Suppressor macrophage treated with lipopolysaccharide for 1 hour (primary cell): ENCODE measurements at places on chromosomes 11 and 22.
A peak's percentile ranks its signal among the peaks of the same experiment; 100 is the strongest.

GRCh38 chr11:131867457-131868257 lies 497.2 kb downstream of the NTM start:
- peak; percentile 81 for DNase-seq

GRCh38 chr22:43529934-43530333 lies 118.1 kb downstream of the MPPED1 start:
- DNase-seq = no peak

DNA sequence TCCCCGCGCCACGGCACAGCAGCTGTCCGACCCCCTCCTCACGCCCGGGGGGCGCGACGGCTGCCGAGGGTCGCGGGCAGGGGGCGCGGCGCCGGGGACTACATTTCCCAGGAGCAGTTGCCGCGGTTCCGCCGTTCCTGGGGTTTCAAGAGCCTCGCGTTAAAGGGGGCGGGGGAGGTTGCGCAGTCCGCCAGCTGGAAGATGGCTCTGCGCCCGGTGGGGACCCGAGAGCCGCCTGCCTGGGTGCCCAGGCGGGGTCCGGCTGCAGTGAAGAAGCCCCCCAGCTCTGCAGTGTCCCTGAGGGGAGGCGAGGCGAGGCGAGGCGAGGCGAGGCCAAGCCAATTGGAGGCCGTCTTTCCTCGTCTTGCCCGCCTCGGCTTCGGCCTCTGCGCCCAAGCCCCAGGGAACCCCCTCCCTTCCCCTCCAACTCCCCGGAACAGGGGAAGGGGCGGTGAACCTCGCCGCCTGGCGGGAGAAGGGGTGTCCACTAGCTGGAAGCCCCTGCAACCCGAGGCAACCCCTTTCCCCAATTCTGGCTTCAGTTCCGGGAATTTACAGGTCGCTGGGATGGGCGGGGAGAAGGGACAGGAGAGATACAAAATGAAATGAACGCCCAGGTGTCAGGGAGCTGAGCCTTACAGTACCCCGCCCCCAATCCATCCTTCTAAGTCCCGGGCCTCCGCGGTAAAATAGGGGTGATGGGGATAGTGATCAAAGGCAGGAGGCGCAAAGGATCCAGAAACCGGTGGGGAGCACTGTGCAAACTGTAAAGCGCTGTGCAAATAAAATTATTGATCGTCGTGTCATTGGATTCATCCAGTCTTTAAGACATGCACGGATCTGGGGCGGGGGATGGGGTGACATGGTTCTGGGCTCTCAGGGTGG lies 5.2 kb upstream of the GCAT start:
- peak; percentile 58 for DNase-seq

- peak; percentile 54 for DNase-seq
Measured at GRCh38 chr11:111097191-111097590, 148.3 kb upstream of the POU2AF2 start.
